Fibroblast of villous mesenchyme (primary cell): ENCODE measurements at places on chromosomes 3 and 15. TPM values are rescaled to one million over a fixed set of nuclear protein-coding genes. Genes with fewer than 3 reads are reported as not detected.

DNA sequence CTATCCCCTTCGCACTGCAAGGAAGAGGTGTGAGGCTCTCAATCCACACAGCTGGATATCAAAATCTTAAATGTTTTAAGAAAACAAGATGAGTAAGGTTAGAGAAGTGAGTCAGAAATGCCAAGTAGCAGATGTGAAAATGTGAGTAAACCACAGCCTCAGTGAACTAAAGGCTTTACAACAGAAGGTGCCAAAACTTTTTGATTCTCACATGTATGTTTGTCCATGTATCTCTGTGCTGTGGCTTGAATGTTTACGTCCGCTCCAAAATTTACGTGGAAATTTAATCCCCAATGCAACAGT lies 126.8 kb upstream of the PFN2 start:
- DNase-seq, result peak; percentile 54

Gene ISLR2
- 0.32 TPM in 1 of 2 replicates, not detected in the other for total RNA-seq

DNA sequence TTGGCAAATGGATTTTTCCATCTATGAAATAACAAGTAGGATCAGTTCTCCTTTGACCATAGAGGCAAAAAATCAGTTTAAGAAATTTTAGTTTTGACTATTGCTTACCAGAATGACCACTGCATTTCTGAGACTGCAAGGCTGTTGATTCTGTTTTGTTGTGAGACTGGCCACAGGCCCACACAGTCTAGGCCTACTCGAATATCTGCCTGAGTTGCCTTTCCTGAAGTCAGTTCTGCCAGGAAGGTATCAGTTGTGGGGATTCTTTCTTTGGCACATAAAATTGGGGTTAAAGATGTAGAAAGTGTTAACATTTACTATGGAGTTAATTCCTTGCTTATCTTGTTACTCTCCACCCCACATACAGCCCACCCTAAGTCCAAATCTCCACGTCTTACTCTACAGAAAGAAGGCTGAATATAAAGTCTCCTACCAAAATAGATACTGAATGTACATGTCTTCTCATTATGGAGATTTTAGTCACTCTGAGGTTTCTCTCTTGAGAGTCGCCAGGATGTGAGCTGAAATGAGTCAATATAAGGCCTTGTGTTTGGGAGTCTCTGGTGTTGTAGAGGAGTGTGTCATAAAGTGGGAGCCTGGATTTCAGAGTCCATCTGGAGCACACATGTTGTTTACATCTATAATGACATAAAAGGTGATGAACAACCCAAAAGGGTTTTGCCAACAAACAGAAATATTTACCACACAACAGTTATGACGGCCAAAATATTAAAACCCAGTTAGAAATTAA lies 45.0 kb upstream of the WWTR1 start:
- DNase-seq, result peak; percentile 97

Gene ADAMTS9
- total RNA-seq, result 1.7 and 1.9 TPM in 2 replicates

GRCh38 chr15:85730001-85730820 lies 64.5 kb downstream of the KLHL25 start:
- DNase-seq, result peak; percentile 80

- DNase-seq, result no peak
These were observed 13.1 kb upstream of the SKIC8 start for GRCh38 chr15:78312536-78312935.

- no peak for DNase-seq
These were observed 269.1 kb downstream of the SCAPER start for GRCh38 chr15:76636059-76636458.

Gene A4GNT
- under 0.01 TPM in 1 of 2 replicates, not detected in the other for total RNA-seq

GRCh38 chr3:52330194-52330805 lies 14.2 kb downstream of the DNAH1 start:
- DNase-seq, result no peak

DNA sequence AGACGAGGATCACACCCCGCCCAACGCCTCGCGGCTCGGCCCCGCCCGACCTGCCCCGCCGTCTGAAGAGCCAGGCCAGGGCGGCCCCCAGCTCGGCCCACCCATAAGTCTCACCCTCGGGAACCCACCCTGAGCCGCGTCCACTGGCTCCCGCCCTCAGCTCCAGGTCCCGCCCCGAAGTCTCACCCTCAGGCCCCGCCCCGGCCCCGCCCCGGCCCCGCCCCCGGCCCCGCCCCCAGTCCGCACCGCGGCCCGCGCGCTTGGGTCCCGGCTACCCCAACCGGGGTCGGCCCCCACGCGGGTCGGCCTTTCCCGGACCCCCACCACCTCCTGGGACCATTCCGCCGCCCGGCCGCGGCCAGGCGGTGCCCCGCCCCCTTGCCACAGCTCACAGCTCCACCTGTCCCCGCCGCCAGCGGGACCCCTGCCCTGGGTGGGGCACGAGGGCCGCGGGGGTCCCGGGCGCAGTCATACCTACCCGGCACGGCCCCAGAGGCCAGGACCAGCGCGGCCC lies 489 bp downstream of the CSPG5 start:
- no peak for DNase-seq

- no peak for DNase-seq
These were observed 26.1 kb downstream of the EDEM1 start for GRCh38 chr3:5213574-5213966.

DNA sequence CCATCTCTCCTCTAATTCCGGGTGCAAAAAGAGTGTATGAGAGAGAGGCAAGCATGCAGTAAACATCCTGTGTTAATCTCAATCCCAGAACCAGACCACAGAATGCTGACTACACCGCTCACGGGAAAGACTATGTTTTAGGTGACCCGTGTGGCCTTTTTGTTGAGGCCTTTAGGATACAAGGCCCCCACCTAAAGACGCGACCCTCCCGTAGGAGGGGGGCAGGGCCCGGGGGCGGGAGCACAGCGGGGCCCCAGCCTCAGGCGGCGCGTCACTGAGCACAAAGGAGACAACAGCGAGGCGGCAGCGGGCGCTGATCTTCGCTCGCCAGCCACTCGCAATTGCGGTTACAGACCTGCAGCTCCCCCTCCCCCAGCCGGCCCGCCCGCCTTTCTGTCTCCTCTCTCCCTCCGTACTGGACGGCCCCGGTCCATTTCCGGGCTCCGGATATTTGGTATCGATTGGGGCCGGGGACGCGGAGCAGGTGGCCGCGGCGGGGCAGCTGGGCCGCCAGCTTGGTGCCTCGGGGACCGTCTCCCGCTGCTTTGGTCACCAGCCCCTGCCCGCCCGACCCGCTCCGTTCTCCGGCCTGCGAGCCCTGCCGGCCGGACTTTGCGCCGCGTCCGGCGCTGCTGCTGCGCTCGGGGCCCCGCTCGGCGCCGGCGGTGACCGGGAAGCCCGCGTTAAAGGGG lies at the start of gene CCDC50:
Gene CCDC50, plus strand, starts transcription at position 433 of the 692 bp plus-strand sequence. CDS start 281 bp downstream, outside the sequence.
- peak; percentile 81 for DNase-seq

DNA sequence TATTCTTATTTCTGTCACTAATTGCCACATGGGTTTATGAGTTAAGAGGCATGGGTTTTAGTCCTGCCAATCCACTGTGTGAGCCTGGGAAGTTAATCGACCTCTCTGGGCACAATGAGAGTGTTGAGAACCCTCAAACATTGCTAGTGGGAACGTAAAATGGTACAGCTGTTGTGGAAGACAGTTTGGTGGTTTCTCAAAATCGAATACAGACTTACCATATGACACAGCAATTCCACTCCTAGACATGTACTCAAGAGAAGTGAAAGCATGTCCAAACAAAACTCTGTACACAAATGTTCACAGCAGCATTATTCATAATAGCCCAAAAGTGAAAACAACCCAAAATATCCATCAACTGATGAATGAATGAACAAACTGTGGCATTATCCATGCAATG lies 5.7 kb upstream of the GNB5 start:
- no peak for DNase-seq

DNA sequence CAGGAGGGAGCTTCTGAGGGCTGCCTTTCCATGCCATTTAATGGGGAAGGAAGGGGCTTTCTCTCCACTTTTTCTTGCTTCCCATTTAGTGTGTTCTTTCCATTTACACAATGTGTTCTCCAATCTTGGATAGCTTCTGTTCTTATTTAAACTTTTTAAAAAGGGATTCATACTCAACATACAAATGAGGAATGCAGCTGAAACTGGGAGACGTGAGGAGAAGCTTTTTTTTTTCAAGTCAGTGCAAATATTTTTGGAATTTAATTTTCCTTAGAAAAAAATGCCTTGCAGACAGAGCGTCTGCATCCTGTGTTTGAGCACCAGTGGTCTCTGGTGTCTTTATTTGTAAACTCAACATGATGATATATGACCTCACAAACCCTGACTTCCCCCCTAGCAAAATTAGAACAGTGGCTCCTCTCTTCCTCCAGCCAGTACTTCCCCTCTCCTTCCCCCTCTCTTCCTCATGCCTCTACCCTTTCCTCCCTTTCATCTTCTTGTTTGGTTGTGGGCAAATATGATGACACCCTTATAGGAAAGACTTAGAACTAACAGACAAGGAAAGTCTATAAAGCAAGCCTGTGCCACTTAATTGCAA lies 48.1 kb upstream of the PCSK6 start:
- no peak for DNase-seq

GRCh38 chr3:71492566-71492965 lies 91.0 kb downstream of the FOXP1 start:
- no peak for DNase-seq

- DNase-seq, result peak; percentile 16
These were observed 33.2 kb upstream of the TSPAN3 start for GRCh38 chr15:77104155-77104554.

Gene NUP210
- total RNA-seq, result under 0.01 TPM in 1 of 2 replicates, not detected in the other

DNA sequence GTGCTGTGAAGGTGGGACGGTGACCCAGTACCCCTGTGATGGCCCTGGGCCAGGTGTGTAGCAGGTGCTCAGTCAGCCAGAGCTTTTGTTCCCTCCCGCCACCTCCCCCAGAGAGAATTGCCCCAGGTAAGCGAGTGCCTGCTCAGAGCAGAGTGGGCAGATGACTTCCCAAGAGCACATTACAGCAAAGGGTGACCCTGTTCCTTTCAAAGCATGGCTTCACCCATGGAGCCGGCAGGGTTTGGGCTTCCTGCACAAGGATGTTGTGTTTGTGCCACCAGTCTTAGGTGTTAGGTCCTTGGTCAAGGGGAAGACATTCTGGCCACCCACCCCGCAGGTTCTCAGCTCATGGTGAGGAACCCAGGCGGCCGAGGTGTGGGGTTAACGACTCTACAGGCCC lies 30.7 kb downstream of the SLC6A6 start:
- no peak for DNase-seq

Gene GOLGA8S
- under 0.01 TPM in 2 replicates for total RNA-seq

Gene MKRN2OS
- total RNA-seq, result not detected in 2 replicates

DNA sequence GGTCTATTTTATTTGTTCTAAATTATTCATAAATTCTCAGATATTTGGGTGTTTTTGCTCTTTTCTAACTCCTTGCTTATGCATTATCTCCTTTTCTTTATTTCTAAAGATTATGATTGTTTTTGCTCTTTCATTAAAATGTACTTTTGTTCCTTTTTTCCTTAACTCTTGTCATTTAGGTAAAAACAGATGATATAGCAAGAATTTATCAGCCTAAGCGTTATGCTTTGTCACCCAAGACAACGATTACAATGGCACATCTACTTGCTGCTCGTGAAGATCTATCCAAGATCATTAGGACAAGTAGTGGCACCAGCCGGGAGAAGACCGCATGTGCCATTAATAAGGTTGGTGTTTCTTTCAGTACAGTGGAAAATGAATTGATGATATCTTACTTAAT lies 27.2 kb downstream of the FAM98B start:
- no peak for DNase-seq

Gene SUMF1
- 41.9 and 47.4 TPM in 2 replicates for total RNA-seq

DNA sequence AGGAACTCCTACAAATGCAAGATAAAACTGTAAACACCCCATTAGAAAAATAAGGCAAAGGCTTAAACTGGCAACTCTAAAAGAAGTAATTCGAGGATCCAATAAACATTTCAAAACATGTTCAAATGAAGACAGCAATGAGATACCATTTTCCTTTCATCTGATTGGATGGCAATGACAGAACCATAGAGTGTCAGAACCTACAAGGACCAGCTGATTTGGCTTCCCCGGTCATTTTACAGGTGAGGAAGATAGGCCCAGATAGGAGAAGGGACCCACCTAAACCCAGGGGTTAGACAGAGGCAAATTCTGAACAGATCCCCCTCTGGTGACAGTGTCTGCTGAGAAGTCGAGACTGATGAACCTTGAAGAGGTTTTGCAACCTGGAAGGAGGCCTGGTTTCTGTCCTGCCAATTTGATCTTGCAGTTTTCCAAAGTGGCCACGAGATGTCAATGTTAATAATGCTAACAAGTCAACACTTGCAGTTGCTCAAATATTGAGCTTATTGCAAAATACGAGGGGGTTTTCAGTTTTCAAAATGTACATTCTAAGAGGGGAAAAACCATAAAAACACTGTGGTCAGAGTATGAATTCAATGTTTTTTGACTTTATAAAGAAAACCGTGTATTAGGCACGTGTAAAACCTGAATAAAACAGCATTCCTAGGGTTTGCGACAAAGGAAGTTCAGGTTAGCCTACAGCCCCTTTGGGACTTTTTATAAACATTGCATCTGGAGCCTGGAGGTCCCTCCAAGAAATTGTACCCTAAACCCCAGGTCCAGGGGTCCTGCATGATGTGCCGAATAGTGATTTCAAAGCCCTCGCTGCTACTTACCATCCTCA lies 21.5 kb downstream of the CFAP161 start:
- peak; percentile 80 for DNase-seq

- no peak for DNase-seq
These were observed 149.8 kb downstream of the TJP1 start for GRCh38 chr15:29672446-29672845.

Gene IL20RB
- 1.6 and 2.2 TPM in 2 replicates for total RNA-seq

Gene FAM81A
- total RNA-seq, result under 0.01 TPM in 2 replicates

DNA sequence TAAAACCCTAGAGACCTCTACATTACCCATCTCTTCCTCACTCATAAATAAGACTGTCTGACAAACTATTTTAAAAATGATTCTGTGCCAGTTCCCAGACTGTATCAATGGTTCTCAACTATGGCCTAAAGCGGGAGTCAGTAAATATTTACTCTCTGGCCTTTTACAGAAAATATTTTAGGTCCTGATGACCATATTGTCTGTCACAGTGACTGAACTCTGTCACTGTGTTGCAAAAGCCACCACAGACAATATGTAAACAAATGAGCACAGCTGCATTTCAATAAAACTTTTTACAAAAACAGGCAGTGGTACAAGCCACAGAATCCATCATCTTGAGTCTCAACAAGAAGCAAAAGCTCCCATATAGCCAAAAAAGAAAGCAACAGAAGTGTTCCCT lies 45.4 kb downstream of the PLOD2 start:
- peak; percentile 58 for DNase-seq

- no peak for DNase-seq
These were observed 44.7 kb downstream of the MYO1E start for GRCh38 chr15:59327942-59328341.

- no peak for DNase-seq
These were observed 39.7 kb downstream of the CCNL1 start for GRCh38 chr3:157120071-157120892.

GRCh38 chr3:37295925-37296324 lies 121.5 kb upstream of the LRRFIP2 start:
- DNase-seq, result peak; percentile 34

Gene SNX1
- total RNA-seq, result 33.5 and 42.7 TPM in 2 replicates
